ENCODE measurements at places on chromosomes 1 and 21. TPM values are rescaled to one million over a fixed set of nuclear protein-coding genes. Genes with fewer than 3 reads are reported as not detected.

Gene SPRR2E
- not detected for total RNA-seq

Gene REN
- not detected for total RNA-seq

Gene MRAP
- not detected for total RNA-seq

Gene SYTL1
- total RNA-seq: 2.2 TPM

Gene SLAMF1
- total RNA-seq: not detected

Gene OR1C1
- not detected for total RNA-seq

Measured in epithelial cell of alveolus of lung (primary cell).